ENCODE measurements at places on chromosomes 5 and 9. TPM values are rescaled to one million over a fixed set of nuclear protein-coding genes. Genes with fewer than 3 reads are reported as not detected.

Gene AQP3
- not detected for total RNA-seq

Gene SLC23A1
- not detected for total RNA-seq

Gene NUTM2G
- not detected for total RNA-seq

Gene FAT2
- under 0.01 TPM for total RNA-seq

Gene CD14
- total RNA-seq: not detected

Gene CCDC171
- 1.1 TPM for total RNA-seq

Gene SLC45A2
- 0.10 TPM for total RNA-seq

Gene TNC
- total RNA-seq: 2.7 TPM

Gene DIPK1B
- total RNA-seq: 182 TPM

Gene ST8SIA4
- 7.2 TPM for total RNA-seq

Gene CBY3
- not detected for total RNA-seq

Gene PFN3
- total RNA-seq: not detected

Gene MYO10
- total RNA-seq: 133 TPM

Gene AQP7
- 0.19 TPM for total RNA-seq
